ENCODE measurements at places on chromosomes 5 and 9. TPM values are rescaled to one million over a fixed set of nuclear protein-coding genes. Genes with fewer than 3 reads are reported as not detected.

- no peak for DNase-seq
Measured at GRCh38 chr5:178115136-178115813, 1.9 kb downstream of the N4BP3 start.

GRCh38 chr5:8839361-8840055 lies 706.4 kb downstream of the SEMA5A start:
- no peak for DNase-seq

DNA sequence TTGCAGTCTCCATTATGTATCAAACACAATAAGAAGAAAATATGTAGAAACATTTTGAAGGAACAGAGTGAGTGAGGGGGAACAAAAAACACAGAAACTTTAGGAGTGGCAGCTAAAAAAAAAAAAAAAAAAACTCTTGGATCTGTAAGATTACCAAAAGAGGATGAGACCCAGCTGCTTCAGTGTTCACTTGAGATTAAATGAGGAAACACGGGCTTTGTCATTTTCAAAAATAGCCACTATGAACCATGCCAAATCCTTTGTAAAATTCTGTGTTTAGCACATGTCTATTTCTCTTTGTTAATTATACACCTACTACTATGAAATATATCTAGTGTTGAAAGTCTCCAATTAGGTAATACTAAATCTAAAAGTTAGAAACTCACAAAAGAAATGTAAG lies 485.9 kb downstream of the EFNA5 start:
- no peak for DNase-seq

DNA sequence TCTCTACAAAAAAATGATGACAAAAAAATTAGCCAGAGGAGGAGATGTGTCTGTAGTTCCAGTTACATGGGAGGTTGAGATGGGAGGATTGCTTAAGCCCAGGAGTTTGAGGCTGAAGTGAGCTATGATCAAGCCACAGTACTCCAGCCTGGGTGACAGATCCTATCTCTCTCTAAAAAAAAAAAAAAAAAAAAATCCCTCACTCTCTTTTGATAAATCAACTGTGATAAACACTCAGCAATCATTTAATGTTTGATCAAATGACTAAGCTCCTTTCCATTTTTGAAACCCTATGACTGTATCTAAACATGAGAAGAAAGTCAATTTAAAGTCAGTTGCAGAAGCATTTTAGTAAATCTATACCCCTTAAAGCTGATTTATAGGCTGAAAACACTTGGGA lies 112.1 kb upstream of the IL6ST start:
- DNase-seq = no peak

- no peak for DNase-seq
Measured at GRCh38 chr5:98468188-98468869, 305.1 kb upstream of the RGMB start.

- no peak for DNase-seq
Measured at GRCh38 chr9:130971294-130971849, 32.3 kb upstream of the FIBCD1 start.

DNA sequence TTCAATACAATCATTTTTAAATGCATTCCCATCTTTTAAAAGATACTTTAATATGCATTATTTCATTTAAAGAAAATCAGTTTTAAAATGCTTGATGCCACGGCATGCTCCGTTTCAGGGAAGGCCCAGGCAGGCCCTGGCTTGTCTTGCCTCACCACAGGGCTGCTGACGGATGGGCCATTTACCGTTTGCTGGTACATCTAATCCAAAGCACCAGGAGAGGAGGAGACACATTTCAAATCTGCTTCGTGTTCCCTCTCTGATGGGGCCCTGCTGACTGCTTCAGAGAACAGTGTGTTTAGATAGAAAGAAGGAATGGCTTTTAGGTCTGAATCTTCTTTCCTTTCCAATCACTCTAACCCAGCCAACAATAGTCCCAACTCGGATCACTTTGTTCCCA lies 185.2 kb downstream of the DCP2 start:
- DNase-seq = no peak

DNA sequence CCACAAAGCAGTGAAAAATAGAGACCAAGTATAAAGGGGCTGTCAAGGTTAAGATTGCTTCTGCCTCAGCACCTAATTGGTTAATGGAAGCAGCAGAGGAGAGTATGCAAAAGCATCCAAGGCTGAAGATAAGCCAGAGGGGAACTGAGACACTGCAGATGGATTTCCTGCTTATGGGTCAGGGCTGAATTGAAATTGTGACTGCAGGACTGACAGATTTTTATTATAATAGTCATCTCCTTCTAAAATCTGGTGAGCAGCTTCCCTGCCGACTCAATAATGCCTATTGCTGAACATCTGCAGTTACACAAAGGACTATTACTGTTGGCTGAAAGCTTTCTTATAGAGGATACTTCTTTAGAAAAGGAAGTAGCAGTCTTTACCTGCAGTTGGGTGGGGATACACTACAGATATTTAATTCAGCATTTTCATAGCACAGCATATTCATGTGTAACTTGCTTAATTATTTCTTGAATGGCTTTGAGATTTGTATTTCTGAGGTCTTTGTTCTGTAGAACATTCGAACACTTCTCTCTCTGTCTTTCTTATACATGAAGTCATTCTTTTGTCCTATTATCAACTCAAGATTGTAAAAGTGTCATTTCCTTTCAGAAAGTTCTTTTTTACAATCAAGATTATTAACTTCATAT lies 363.0 kb upstream of the RIOK2 start:
- DNase-seq = no peak

DNA sequence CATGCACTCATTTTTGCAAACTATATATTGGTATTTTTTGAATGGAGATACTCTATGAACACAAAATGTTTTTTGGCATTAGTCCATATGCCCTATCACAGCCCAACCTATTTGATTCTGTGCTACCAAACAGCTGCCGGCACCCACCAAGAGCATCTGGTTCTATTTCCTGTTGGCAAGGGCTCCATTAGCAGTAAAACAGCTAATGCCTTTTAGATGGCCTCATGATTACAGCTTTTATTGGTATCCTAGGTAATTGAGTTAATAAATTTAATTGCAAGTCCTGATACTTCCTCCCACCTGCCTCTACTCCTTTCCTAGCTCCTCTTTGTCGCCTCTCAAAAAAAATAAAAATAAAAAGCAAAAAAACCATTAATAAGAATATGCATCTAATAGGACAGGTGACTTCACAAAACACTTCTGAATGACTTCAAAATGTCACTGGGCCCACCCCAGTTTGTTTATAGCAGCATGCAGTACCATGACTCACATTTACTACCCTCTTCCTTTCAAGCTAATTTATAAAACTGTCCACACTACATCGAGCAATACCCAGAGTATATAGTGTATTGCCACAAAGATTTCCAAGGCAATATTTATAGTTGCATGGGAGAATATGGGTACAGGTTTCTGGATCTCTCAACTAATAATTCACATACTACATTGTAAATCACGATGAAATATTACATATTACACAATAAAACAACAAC lies 620.4 kb downstream of the SLCO4C1 start:
- DNase-seq = no peak

- DNase-seq = no peak
Measured at GRCh38 chr9:25681266-25681665, 3.0 kb upstream of the TUSC1 start.

GRCh38 chr9:121217609-121218292 lies 16.1 kb upstream of the RAB14 start:
- no peak for DNase-seq

DNA sequence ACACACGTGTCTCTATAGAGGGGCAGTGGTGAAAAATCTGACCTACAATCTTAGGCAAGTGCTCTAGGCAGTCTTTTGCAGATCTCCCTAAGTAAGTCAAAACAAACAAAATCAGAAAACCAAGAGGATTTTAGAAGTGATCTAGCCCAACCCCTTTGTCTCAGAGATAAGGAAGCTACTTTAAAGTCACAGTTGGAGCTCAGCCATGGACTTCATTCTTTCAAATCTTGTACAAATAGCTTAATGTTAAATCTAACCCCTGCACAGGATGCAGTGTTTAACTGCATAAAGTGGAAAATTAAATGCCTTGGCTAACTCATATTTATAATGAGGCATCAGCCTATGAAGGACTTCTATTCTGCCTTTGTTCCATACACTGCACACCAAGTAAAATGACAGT lies 135.1 kb upstream of the RFX3 start:
- no peak for DNase-seq

GRCh38 chr9:126722922-126723806 lies 81.7 kb upstream of the ZBTB43 start:
- DNase-seq = no peak

The GPR150 gene
- total RNA-seq = not detected

The MLLT3 gene
- 8.2 TPM for total RNA-seq

The OLFM1 gene
- total RNA-seq = 0.64 TPM

All from esophagus squamous epithelium (tissue), 5 donors.